T follicular helper cell (primary cell): ENCODE measurements at places on chromosomes 13 and 19.

- no peak for DNase-seq
These were observed 7.6 kb upstream of the TSPAN16 start for GRCh38 chr19:11288349-11288748.

DNA sequence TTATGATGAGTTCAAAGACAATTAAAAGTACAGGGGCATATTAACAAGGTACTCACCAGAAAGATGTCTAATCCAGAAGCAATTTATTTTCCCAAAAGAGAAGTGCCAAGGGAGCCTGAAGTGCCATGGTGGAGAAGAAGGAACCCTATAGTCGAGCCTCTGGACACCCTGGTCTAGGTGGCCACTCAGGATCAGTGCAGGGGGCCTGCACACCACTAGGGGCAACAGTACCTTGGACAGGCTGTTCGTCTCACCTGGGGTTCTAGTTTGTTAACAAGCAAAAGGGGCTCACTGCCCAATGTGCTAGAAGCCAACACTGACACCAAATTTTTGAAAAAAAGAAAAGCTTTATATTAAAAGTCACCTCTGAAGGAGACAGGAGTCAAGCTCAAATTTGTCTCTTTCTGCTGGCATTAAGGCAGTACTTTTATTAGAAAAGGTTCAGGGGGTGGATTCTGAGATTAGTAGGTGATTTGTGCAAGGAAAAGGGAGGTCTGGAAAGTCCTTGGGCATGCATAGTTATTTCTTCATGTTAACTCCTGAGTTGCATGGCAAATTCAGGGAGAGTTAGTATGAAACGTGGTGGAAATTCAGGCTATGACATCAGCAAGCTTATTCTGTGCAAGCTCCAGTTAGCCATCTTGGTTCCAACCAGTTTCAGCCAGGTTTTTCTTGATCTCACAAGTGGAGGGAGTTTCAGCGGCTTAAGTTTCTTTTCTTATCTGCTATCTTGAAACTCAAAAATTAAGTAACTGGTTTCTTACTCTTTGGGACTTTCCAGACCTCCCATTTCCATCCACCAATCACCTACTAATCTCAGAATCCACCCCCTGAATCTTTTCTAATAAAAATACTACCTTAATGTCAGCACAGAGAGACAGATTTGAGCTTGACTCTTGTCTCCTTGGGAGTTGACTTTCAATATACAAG, 884 bp upstream of the CBY2 start:
- no peak for DNase-seq

GRCh38 chr19:8367327-8368001, 3.5 kb downstream of the ANGPTL4 start:
- no peak for DNase-seq

- DNase-seq = no peak
These were observed 69.0 kb upstream of the C1QTNF9B start for GRCh38 chr13:23966221-23966690.

DNA sequence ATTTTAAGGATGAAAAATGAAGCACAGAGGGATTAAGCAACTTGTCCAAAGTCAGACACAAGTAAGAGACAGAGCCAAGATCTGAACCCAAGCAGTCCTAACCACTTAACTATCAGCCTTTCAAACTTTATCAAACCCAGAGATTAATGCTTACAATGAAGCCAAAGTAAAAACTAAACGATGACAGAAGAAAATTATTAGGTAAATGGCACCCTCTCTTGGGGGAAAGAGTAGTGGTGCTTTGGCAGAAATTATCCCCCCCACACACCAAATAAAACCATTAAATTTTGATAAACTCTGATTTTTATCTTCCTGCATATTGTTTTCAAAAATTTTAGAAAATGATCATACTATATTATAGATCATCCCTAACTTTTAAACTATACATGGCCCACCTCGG, 329.2 kb downstream of the SLC7A1 start:
- DNase-seq = no peak

DNA sequence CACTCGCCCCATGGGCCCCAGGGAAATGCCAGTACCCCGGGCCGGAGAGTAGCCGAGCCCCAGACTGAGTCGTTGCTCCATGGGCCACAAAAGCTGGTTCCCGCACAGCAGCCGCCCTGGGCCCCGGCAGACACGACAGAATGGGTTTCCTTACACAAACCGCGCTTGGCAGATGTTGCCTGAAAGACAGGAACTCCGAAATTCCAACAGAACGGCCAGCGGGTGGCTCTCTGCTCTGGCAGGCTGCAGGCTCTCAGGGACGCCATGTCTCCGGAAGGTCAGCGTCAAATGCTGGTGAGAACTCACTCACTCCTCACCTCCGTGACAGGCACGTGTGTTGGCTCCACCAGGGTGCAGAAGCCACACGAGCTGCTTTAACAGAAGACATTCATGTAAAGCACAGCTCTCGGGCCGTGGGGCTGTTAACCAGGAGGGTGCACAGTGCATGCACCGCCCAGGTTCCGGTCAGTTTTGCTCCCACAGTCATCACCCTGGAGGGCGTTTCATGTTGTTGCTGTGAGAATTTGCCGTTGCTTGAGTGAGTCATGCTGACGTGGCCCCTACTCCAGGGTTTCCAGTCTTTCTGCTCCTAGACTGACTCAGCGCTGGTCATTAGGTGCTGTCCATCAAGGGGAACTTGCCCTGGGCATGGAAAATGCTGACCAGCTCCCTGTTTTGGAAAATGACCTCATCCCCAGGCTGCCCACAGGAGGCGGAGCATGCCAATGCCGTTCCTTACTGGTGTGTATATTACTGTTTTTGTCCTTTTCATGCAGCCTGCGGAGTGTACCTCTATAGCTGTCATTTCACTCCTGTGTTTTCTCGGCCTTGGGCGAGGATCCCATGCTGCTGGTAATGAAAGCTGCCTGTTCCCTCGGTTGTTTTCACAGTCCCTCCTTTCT, 44.8 kb downstream of the ANKRD10 start:
- DNase-seq = no peak

- no peak for DNase-seq
These were observed 37.1 kb upstream of the GPI start for GRCh38 chr19:34327851-34328250.

- DNase-seq = no peak
These were observed 302.0 kb upstream of the MIR17HG start for GRCh38 chr13:91045351-91046034.

DNA sequence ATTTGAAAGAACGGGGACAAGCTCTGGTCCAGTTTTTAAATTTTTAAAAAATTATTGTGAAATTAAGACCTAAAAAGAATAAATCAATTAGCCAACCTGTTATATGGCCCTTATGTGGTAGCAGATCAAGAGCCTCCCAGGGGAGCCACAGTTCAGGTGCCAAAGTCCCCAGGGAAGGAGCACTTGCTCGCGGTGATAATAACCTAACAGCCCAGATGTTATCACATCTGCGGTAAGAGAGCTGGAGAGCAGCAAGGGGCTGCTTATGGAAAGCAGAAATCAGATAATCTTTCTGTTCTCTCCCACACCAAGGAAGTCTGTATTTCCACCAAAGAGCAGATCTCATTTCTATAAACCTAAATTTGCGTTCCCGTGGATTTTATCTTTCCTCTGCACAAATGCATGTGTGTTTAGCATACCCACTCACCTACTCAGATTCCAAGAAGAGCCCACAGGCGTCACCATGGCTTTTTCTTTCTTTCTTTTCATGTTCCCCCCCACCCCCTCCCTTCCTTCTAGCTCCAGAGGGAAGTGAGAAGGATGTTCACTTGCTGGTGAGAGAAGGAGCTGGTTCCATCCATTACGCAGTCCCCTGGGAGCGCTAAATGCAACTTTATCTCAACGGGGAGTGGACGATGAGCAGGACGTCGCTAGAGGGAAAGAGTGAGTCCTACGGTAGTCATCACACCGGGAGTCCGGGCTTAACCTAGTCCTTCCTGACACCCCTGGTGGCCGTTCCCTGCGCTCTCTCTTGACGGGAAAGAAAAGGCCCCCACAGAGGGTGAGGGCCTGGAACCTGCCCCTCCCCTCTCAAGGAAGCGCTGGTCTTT, 1.6 kb upstream of the POU4F1 start:
- no peak for DNase-seq

DNA sequence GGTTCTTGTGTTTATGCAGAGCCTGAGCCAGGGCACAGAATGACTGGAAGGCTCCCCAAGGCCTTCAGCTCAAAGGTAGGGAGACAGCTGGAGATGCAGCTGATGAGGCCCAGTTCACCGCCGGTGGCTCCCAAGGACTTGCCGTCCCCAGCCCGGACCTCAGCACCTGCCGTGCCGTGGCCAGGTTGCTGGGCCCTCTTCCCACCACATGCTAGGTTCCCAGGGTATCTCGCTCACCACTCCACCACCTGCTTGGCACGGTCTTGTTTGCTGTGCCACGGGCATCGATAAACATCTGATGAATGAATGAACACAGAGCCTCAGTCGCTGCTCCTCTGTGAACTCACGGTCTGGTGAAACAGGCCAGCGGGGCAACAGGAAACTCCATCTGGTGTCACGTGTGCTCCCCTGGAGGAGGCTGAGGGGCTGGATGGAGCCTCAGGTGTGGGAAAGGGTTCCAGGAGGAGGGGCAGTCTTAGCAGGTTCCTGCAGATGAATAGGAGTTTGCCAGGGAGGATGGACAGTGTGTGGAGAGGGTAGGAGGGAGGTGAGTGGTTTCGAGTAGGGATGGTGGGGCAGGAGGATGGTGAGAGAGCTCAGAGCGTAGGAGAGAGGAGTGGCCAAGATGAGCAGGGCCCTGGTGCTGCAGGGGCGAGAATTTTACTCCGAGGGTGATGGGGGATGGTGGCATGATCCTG, 3.6 kb upstream of the KLK14 start:
- no peak for DNase-seq

DNA sequence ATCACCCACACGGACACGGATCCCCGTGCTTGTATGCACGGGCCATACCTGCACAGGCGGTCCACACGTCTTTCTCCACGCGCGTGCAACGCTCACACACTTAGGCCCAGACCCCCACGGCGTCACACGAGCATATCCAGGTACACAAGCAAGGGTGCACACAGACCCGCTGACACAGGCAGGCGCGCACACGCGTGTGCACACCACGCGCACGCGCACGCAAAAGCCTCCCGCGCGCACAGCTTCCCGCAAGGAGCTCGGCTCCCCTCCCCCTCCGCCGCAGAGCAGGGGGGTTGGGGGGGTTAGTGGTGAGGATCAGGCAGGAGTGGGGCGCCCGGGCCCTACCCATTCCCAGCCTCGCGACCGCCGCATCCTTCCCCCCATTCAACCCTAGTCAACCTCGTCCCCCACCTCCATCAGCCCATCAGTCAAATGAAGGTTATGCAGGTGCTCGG, 407 bp downstream of the RAB3A start:
- no peak for DNase-seq

- no peak for DNase-seq
These were observed 90.1 kb downstream of the RGCC start for GRCh38 chr13:41547251-41548000.

DNA sequence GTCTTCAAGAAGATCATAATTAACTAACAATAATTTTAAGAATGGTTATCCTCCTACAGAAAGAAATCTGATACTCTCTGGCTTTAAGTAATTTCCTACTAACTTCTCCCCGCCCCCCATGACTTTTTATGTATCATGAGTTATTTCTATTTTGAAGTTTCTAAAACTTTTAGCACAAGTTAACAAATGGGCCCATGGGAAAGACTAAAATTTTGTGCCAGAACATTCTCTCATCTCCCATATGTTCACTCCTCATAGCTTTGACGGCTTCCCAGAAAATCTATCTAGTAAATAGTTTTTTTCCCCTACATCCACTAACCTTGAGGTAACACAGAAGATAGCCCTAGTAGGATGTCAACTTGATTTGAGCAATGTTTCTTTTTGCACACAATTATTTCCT, 148.3 kb downstream of the POSTN start:
- DNase-seq = no peak
